CD4-positive, alpha-beta T cell treated with Interleukin-6 for 4 hours (primary cell): ENCODE measurements at places on chromosomes 2 and 18.

DNA sequence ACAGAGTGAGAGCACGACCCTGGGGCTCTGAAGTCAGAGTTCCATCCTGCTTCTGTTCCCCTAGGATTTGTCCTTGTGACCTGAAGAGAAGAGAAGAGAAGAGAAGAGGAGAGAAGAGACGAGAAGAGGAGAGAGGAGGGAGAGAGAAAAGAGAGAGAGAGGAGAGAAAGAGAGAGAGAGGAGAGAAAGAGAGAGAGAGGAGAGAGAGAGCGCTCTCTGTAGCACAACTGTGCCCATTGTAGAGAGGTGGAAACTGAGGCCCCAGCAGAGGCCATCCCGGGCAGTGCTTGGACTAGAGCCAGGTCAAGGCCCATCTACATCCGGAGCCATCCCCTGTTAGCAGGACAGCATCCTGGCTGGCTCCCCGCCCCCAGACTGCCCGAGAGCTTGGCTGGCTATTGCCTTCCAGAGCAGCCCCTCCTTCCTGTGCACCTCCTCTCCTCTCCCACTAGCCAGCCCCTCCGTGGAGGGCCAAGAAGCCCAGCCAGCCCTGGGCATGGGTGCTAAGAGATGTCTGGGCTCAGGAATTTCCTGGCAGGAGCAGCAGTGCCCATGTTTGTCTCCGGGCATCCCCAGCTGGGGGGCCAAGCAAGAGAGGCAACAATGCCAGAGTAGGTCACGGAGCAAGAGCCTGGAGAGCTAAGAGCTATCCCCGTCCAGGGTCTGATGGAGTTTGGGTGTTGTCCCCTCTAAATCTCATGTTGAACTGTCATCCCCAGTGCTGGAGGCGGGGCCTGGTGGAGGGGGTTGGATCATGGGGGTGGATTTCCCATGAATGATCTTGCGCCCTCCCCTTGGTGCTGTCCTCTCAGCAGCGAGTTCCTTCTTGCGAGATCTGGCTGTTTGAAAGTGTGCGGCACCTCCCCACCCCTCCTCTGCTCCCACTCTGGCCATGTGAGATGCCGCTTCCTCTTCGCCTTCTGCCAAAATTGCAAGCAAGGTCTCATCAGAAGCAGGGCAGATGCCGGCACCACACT, 18.2 kb upstream of the GPR55 start:
- no peak for DNase-seq

DNA sequence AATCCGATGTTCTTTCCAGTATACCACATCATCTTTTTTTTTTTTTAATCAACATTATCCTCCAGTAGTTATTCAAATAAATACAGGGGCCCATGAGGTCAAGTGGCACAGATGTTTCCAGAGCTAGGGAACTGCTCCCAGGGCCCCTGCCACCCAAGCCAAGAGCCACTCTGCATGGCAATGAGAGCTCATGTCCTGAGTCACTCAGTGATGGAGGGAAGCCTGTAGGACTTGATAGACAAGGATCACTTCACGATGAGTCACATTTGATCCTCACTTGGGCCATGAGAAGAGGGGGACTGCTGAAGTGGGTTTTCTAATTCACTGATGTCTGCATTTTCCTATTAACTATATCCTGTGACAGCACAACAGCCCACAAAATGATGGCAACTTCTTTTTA, 127.0 kb upstream of the PKDCC start:
- no peak for DNase-seq

- DNase-seq = no peak
These were observed 552.0 kb downstream of the IRS1 start for GRCh38 chr2:226247289-226248275.

DNA sequence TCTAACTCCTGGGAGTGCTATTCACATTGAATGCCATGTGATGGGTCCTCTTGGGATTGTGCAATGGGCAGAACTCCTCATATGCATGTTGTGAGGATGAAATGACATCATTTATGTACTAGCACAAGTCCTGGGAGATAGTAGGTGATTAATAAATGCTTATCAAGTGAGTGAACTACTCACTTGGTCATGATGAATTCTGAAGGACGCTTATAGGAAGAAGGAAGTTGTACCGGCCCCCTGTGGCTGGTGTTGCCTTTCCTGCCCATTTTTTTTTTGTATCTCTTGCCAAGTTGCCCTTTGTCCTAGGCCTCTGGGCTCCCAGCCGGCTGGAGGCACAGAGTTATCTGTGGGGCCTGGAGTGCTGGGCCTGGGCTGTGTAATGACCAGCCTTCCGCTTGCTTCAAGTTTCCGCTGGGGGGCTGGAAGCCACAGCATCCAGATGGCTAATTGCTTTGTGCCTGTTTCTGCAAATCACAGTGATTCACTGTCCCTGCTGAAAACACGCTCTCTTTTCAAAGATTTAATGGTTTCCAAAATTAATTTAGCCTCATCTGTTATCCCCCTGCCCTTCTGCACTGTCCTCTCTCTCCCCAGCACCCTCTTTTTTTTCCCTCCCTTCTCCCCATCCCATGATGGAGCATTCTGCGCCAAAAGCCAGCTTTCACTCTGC, 33.7 kb upstream of the MRPL33 start:
- no peak for DNase-seq

- DNase-seq = no peak
These were observed 602.0 kb upstream of the FAM98A start for GRCh38 chr2:34201099-34201498.

GRCh38 chr2:206488623-206489022, 45.3 kb downstream of the ADAM23 start:
- no peak for DNase-seq
